ENCODE measurements at places on chromosomes 2 and 18.

- no peak for DNase-seq
Observed at GRCh38 chr2:97657986-97658690, 5.7 kb downstream of the ACTR1B start.

- DNase-seq, result no peak
Observed at GRCh38 chr2:197217541-197217940, 93.0 kb downstream of the ANKRD44 start.

- DNase-seq, result no peak
Observed at GRCh38 chr18:45874491-45875184, 49.2 kb downstream of the SIGLEC15 start.

DNA sequence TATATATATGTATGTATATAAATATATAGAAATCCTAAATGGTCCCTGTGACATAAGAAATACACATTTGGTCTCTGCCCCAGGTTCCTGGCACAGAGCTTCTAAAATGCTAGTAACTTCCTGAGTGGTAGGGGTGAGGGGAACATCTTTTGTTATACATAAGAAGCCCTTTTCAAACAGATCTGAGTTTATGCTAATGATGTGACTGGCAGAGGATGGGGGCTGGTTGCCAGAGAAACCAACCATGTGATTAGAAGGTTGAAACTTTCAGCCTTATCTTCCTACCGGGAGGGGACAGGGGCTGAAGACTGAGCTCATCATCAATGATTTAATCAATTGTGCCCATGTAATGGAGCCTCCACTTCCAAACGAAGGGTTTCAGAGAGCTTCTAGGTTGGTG lies 16.3 kb downstream of the MFSD2B start:
- no peak for DNase-seq

- DNase-seq, result no peak
Observed at GRCh38 chr18:48292782-48293424, 116.3 kb downstream of the ZBTB7C start.

DNA sequence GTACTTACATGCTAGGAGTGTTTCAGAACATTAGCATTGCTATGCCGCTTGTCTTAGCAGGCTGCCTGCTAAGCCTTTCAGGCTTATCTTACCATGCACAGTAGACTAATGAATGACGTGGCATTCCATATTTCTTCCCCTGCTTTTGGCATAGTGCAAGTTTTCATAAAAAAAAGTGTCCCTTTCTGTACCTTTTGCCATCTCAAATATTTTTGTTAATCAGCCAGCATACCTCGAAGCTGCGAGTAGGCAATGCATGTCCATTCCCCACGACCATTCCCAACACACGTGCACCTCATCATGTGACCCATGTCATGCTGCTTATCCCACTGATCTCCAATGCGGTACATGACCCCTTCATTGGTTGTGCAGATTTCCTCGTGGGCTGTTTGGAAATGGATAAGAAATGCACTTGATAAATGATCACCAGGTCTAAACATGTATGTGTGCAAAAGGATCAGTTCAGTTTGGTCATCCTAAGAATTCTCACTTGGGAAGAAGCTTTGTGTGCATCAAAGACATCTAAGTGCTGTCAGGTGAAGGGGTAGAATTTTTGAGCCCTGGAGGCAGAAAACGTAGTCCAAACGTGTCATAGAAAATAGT lies 13.9 kb downstream of the FN1 start:
- no peak for DNase-seq

GRCh38 chr2:153663371-153663770 lies 184.8 kb upstream of the RPRM start:
- no peak for DNase-seq

DNA sequence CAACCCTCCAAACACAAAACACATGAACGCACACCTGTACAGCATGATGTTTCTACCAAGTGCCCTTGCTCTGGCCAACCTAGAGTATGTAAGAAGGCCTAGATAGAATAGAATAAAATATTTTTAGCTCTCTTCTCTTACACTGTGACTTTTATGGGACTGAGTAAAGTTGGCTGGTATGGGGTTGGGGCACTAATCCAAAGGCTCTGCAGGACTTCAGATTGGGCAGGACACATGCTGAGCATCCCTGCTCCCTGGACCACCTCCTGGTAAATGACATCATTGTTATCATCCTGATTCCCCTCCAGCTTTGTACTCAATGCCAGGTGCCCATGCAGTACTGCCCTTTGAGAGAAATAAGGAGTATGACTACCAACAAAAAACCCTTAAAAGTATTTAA lies 322.2 kb downstream of the SLC8A1 start:
- DNase-seq, result no peak

- no peak for DNase-seq
Observed at GRCh38 chr2:151881342-151881741, 53.1 kb upstream of the ARL5A start.

DNA sequence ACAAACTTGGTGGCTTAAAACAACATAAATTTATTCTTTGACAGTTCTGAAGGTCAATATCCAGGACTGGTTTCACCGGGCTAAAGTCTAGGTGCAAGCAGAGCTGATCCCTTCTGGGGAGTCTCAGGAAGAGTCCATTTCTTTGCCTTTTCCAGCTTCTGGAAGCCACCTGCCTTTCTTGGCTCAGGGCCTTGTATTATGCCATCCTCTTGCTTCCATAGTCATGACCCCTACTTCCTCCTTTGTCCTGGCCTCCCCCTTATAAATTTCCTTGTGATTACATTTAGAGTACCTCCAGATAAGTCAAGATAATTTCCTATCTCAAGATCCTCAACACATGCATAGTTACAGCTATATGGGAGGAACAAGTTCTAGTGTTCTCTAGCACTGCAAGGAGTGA lies 1089.5 kb downstream of the LRP1B start:
- no peak for DNase-seq

- DNase-seq, result no peak
Observed at GRCh38 chr2:26692897-26693849, 651 bp downstream of the KCNK3 start.

GRCh38 chr18:24491927-24492834 lies 31.7 kb downstream of the HRH4 start:
- DNase-seq, result no peak

Measured in stimulated activated CD8-positive, alpha-beta memory T cell treated with anti-CD3 and anti-CD28 coated beads, Interleukin-2, amount 100 ng/mL, for 1 hour (primary cell).